Pancreas (tissue), 10 donors: ENCODE measurements at places on chromosomes 11 and 22.
A peak's percentile ranks its signal among the peaks of the same experiment; 100 is the strongest.

DNA sequence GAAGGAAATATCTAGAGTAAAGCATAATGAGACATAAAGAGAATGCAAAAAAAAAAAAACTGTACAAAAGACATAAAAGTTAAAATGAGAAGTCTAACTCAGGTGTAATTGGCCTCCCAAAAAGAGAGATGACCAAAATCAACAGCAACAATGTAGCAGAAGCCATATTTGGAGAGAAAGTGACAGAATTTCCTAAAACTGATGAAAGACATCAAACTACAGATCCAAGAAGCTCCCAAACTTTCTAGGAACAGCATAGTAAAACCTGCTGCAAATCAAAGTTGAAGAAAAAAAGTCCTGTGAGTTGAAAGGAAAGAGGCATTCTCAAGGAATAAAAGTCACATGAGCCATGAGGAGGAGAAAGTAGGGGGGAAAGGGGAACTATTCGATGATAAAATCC is 231.3 kb downstream of the METTL15 start:
- DNase-seq: no peak

DNA sequence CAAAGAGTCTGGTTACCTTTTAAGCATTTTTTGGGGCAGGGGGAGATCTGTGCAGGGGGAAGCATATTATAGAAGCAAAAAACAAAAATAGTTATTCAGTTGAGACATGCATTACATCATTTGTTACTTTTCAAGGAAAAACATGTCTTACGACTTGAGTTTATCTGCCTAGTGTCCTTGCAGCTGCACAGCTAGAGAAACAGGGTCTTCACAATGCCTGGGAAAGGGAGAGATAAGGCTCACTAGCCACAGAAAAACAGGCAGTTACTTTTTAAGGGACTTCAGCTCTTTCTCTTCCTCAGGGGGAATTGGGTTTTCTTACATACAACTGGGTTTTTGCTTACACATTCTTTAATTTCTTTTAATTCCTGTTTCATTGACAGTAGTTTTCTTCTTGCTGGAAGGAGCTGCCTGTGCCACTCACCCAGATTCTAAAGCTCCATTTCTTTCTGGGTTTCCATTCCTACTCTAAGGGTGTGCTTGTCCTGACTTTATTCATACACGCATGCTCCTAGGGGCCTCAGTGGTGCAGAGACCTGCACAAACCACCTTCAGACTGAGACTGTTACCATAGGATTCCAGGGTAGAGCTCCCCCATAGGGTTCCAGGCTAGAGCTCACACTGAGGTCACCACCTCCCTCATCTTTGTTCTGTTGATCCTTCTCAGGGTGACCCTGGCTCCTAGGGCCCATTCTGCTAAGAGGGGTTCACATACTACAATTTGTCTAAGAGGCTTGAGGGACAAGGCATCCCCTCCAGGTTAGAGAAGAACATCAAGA is 14.7 kb upstream of the UBQLNL start:
- DNase-seq: no peak

- DNase-seq: no peak
Measured at GRCh38 chr11:91041626-91042025, 818.8 kb upstream of the CHORDC1 start.

- DNase-seq: no peak
Measured at GRCh38 chr22:37300551-37301017, 18.3 kb downstream of the CYTH4 start.

DNA sequence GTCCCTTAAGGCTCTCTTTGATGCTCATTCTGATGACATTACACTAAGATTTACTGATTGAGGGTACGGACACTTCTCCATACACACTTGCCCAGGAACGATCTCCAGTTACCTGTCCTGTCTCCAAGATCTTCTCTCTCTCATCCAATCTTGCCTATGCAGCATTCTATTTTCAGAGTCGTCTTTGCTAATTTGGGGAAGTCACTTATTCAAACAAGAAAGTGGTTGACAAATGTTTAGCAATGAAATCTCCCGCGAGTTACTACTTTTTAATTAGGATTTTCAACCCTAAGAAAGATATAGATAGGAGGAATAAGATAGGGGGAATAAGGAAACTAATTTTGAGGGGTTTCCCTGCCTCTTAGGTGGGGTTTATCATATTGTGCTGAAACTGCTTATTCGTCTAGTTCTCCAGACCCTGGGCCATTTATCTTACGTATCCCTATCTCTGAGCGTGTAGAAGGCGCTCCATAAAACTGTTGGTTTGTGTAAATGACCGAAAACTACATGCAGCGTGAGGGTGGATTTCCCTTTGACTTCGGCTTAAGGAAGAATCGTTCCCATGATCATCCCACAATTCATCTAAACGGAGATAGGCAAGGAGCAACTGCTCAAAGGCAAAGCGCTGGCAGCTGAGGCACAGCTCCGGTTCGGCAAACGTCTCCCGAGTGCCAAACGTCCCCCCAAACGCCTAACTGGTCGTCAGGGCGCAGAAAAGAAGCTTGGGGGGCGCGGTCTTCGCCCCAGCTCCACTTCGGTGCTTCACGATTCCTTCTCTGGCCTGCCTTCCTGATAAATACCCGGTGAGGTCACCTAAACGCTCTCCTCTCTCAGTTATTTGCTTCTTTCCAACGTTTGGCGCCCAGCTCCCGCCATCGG is 804 bp downstream of the APIP start:
- DNase-seq: no peak

GRCh38 chr22:36238373-36239149 is 766 bp downstream of the APOL2 start:
- DNase-seq: no peak

- DNase-seq: no peak
Measured at GRCh38 chr11:34029176-34029575, 22.4 kb upstream of the CAPRIN1 start.

- no peak for DNase-seq
Measured at GRCh38 chr11:44777209-44778194, 50.7 kb downstream of the TSPAN18 start.

DNA sequence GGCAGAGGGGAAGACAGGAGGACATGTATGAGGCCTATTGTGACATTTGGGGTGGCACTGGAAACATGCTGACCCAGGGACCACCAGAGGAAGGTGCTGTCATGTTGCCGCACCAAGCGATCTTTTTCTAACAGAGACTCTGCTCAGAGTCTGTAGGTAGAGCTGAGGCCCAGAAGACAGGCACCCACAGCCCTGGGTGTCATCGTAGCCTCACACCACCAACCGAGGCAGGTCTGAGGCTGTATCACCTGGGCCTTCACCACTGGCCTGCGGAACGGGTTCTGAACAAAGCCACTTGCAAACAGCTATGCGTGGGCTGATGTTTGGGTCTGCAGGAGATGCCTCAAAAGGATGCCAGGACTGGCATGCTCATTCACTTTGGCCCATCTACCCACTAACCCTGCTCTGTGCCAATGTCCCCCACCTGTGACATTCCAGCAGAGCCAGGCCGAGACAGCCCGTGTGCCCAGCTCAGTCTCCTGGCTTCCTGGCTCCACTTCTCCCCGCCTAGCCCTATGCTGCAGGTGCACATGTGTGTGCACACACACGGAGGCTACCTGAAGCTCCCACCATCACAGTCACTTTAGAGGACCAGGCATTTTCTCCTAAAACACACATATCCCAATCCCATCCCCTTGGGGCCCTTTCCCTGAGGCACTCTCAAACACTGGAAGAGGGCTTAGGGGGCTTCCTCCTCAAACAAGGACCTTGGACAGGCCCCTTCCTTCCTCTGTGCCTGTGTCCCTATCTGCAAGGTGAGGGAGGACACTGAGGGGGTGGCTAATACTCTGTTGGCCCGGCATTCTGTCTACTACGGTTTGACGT is 3.6 kb downstream of the TRIM29 start:
- peak; percentile 35 for DNase-seq

DNA sequence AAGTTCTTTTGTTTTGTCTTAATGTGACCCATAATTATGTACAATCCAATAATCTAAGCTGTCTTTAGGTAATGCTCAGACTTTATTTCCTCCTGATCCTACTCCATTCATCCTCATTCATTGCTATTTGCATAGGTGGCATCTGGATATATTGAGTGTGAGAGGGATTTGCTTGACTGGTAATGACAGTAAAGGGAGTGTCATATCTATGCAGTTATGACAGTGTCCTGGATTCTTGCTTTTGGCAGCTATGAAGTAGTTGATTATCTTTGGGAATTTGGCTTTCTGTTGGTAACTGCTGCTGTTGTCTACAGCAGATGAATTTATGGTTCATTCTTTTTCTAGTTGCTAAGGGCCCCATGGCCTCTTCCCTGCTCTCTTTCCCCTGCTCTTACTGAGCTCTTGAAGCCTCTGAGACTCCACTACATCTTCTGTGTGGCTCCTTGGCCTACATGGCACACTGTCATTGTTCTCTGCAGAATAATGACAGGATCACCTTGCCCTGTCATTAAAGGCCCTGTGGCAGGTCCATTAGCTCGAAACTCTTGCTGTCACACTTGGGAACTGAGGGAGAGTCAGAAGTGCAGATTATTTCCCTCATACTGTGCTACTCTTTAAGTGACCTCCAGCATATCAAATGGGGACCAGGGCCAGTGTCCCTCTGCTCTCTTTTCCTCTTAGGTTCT is 20.1 kb upstream of the ACAT1 start:
- DNase-seq: no peak

DNA sequence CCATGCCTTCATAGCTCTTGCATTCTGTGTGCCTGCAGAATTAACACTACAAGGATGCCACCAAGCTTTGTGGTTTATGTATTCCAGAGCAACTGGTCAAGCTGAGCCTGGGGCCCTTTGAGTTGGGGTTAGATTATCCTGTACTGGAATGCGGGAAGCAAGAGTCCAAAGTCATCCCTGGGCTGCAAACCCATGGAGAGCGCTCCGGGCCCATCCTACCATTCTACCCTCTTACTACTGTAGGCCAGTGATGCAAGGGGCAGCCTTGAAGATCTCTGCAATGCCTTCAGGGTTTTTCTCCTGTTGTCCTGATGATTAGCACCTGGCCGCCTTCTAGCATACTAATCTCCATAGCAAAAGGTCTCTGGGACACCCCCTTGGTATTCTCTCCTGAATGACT is 51.3 kb downstream of the TUG1 start:
- no peak for DNase-seq

DNA sequence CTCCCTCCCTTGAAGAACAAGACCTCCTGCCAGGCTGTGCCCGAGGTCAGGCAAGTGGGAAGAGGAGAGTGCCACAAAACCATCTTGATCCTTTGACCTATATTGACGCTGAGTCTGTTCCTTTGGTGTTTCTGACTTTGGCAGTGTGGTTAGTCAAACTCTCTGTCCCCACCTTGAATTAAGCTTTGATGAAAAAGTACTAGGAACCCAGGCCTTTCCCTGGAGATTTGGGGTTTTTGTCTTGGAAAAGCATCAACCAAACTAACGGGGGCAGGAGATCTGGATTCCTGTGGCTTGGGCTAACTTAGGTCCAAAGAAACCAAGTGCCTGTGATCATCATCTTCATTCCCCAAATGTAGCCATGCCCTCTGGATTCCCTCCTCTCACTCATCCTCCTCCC is 40.4 kb downstream of the ARFGAP2 start:
- no peak for DNase-seq

GRCh38 chr11:41414771-41415440 is 44.5 kb downstream of the LRRC4C start:
- DNase-seq: no peak

- no peak for DNase-seq
Measured at GRCh38 chr11:87954476-87954875, 220.8 kb downstream of the RAB38 start.

DNA sequence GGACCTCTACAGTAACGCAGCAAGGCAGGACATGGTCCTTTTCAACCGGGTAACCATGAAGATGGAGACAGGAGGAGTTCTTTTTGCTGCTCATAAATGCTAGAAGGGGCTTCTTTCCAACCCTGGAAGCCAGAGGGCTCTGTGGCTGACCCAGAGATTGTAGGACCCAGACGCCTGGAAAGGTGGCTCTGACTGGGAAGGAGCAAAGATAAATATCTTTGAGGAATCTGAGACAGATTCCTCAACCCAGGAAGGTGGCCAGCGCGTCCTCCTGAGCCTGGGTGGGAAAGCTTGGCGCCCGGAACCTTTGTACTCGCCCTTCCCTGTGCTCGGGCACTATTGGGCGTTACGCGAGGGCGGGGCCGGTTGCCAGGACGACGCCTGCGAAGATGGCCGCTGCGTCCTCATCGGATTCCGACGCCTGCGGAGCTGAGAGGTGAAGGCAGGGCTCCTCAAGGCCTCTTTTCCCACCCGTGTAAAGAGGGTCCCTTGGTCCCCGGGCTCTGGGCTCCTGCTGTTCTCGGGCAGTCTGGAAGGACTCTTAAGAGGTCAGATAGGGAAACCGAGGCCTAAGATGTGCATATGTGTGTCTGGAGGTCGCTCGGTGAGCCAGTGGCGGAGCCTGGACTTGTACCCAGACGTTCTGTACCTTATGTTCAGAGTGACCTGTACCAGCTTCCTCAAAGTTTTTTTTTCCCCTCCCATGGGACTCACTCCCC is at the start of gene BBS1:
Gene BBS1 (plus strand): TSS at position 365 of the 719 bp plus-strand sequence. CDS start 25 bp downstream, at position 390.
- DNase-seq: peak; percentile 78

DNA sequence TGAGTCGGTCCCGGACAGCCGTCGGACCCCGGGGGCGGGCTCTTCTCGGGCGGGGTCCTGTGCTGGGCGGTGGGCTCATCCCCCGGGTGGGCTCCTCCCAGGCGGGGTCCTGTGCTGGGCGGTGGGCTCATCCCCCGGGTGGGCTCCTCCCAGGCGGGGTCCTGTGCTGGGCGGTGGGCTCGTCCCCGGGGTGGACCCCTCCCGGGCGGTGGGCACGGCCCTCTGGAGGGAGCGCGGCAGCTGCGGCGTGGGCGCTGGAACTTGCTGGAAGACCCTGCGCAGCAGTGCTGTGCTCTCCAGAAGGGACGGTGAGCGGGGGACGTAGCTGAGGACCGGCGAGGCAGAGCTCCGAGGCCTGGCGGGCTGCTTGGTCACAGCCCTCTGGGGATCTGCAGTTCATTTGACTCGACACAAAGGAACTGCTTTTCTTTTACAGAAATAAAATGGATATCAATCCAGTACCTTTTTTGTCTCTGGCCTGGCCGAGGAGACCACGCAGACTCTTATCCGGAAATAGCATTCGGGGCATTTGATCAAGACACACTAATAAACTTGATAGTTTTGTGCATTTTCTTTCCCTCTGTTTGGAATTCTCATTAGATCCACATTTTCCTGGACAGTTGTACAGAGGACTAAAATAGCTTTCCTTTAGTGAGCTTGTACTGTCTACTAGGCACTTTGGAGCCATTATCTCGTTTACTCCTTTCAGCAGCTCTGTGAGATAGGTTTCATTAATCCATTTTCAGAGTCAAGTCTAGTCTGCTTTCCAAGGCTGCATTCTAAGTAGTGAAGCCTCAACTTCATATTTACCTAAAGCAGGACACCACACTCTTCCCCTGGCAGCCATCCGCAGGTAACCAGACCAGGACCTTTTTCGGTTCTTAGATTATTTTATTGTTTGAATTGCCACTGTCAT is 812 bp downstream of the JAM3 start:
- DNase-seq: no peak
